ENCODE measurements at places on chromosomes 5 and 9.

GRCh38 chr5:179805070-179805528 is 1.6 kb downstream of the MGAT4B start:
- no peak for DNase-seq

DNA sequence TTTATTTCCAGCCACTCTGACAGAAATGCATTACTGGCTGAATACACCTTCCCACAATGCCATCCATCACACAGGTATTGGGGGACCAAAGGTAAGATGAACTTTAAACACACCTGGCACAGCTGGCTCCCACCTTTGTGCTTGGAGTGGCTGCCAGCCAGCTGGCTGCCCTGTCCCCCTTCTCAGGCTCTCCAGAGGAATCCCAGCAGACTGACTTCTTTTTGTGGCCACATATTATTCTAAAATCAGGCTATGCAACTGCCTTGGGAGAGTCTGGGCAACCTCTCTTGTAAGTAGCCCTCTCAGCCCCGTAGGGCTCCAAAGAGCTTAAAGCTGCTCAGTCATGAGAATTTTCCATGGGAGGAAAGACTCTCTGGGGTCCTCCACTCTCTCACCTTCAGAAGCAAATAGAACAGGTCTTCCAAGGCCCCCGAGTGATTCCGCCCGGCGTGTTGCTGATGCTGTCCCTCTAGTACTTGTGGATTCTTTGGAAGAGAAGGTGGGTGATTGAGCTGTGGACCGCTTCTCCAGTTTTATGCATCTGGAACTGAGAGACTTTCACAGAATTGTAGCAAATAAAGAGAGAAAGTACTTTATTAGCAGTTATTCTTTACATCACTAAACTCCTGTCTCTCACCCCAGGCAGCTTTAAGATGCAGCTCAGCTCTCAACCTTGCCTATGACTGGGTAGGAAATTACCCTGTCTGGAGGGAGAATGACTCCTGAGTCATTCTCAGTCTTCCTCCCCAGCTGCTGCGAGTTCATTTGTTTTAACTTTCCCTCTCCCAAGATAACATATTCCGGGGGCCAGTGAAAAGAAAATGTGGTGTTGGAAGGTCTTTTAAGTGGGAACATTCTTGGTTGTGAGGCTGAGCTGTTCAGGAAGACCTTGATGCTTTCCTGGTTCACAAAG is 159.4 kb upstream of the PITX1 start:
- DNase-seq: no peak

DNA sequence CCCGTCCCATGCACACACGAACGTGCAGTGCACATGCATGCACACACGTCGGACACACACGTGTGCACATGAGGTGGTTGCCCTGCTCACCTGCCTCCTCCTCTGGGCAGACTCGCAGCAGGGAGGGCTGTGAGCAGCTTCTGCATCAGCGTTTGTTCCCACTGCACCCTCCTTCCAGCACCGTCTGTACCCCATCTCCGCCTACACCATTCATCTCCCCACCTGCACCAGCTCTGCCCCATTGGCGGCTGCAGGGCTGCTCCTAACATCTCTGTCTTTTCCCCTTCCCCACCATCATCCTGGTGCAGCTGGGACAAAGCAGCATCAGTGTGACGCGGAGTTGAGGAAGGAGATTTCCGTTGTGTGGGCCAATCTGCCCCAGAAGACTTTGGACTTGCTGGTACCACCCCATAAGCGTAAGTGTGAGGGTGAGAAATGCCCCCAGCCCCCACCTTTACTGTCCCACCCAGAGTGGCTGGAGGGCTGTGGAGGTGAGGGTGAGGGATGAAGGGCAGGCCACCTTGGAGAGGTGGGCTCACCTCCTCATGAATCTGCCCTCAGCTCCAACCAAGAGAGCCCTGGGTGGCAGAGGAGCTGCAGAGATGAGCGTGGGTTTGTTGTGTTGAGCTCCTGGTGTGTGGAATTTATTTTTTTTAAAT is 234.6 kb downstream of the CACNA1B start:
- DNase-seq: no peak

- DNase-seq: no peak
These were observed 16.7 kb downstream of the UBE2D2 start for GRCh38 chr5:139577689-139578290.

- DNase-seq: no peak
These were observed 135.9 kb downstream of the GCNT1 start for GRCh38 chr9:76594764-76595424.
